ENCODE measurements at places on chromosomes 1 and 21.
A peak's percentile ranks its signal among the peaks of the same experiment; 100 is the strongest.

DNA sequence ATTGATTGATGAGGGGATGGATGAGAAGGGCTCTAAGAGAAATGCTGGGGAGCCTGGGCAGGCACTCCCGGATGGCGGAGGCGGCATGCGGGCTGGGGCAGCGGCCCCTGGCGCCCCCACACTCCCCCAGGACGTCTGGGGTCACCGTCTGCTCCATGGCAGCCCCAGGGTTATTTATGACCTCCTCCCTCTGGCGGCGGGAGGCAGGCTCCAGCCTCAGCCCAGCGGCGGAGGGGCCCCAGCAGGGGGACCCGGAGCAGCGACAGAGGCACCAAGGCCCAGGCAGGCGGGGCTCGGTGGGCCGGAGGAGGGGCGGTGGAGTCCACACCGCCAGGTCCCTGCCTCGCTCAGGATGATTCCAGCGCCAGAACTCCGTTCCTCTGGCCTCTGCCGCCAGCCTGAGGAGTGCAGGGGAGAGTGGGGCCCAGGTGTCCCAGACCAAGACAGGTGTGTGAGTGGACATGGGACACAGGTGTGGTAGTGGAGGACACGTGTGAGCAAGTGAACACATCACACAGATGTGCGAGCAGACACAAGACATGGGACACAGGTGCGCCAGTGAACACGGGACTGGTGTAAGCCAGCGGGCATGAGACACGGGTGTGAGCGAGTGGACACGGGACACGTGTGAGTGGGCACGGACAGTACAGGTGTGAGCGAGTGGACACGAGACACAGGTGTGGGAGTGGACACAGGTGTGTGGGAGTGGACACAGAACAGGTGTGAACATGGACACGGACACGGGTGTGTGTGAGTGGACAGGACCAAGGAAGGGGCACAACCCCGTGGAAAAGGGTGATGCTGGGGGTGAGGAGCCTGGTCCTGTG lies 2.5 kb upstream of the SAMD11 start:
- no peak for DNase-seq

DNA sequence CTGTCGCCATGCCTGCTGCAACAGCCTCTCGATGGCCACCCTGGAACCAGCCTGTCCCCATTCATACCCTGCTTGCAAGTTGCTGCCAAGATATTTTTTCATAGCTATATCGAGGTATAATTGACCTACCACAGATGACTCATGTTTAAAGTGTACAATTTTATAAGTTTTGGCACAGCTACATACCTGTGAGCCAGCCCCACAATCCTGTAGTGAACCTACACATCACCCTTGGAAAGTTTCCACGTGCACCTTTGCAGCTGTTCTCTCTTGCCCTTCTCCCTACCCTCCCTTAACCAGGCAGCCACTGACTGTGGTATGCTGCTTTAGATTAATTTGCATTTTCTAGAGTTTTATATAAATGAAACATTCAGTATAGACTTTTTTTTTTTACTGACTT lies 23.0 kb upstream of the KCNJ6 start:
- DNase-seq = no peak

DNA sequence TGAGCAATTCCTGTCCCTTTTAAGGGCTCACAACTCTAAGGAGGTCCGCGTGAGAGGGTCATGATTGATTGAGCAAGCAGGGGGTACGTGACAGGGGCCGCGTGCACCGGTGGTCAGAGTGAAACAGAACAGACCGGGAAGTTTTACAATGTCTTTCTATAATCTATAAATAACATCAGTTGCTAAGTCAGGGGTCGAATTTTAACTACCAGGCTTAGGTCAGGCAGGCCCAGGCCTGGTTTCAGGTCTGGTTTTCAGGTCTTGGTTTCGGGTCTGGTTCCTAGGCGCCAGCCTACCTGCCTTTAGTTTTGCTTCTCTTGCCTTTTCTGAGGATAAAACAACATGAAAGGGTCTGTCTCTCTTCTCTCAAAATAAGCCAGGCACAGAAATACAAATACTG lies 476.0 kb upstream of the CAMK1G start:
- DNase-seq = no peak

- DNase-seq = no peak
Measured at GRCh38 chr1:6911974-6912373, 126.7 kb downstream of the CAMTA1 start.

DNA sequence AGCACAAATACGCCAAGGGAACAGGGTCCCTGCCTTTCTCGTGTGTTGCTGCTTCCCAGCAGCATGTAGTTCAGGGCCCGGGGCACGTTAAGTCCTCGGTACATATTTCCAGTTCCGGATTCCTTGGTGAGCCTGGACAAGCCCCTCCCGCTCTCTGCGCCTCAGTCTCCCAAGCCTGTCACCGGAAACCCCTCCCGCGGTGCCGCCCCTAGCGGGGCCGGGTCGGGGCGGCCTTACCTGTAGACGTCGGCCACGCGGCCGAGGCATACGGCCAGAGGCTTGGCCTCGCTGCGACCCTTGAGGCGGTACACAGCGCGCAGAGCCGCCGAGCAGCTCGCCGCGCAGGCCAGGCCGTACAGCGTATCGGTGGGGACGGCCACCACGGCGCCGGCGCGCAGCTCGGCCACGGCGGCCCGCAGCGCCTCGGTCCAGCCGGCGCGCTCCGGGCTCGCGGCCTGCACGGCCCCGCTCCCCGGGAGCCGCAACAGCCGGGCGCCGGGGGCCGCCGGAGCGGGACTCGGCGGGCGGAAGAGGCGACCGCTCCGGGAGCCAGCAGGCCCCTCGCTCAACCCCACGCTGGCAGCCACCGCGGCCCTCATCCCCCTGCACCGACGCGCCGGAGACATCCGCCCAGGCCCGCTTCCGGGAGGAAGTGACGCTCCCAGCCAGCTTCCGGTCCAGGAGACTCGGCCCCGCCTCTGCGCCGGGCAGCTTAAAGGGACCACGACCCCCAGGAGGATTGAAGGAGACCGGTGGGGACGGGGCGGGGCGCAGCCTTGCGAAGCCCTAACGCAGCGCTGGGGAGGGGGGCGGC lies at the start of the genes C1orf122 and YRDC:
Gene C1orf122 (plus strand): TSS at position 236 of the 814 bp plus-strand sequence. CDS start 615 bp downstream, outside the sequence.
Gene YRDC (minus strand): TSS at position 654 of the 814 bp plus-strand sequence. CDS start 28 bp downstream, at position 626.
- DNase-seq = peak; percentile 95

- DNase-seq = no peak
Measured at GRCh38 chr1:10031461-10031860, 1.3 kb upstream of the UBE4B start.

DNA sequence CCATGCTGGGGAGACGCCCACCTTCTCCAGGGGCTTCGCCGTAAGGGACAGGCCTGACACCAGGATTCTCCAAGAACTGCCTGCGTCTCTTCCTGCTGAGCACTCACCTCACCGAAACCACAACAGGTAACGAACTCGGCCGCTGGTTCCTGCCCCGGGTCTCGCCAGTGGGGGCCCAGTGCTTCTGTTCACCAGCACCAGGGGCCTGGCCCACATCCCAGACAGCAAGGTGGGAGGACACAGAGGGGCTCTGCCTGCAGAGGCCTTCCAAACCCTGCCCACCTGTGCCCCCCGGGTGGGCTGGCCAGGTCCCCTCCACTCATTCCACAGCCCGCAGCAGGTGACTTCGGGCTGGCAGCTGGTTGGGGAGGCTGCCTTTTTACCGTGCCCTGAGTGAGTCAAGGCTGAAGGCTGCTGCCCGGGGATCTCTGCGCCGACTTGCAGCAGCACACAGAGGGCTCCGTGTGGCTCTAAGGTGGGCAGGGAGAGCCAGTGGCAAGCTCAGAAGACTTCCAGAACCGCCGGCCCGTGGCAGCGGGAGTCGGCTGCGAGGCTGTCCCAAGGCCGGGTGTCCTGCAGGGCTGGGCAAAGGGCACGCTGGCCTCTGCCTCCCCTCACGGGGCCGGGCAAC lies 14.7 kb upstream of the COL18A1 start:
- no peak for DNase-seq

- DNase-seq = no peak
Measured at GRCh38 chr1:230850547-230850946, 17.8 kb downstream of the C1orf198 start.

GRCh38 chr1:209389258-209389657 lies 194.3 kb upstream of the CAMK1G start:
- DNase-seq = no peak

GRCh38 chr1:199472018-199472417 lies 555.5 kb upstream of the NR5A2 start:
- DNase-seq = no peak

- DNase-seq = no peak
Measured at GRCh38 chr1:59204001-59204400, 92.9 kb upstream of the FGGY start.

- no peak for DNase-seq
Measured at GRCh38 chr1:66332548-66332901, 201.4 kb upstream of the SGIP1 start.

DNA sequence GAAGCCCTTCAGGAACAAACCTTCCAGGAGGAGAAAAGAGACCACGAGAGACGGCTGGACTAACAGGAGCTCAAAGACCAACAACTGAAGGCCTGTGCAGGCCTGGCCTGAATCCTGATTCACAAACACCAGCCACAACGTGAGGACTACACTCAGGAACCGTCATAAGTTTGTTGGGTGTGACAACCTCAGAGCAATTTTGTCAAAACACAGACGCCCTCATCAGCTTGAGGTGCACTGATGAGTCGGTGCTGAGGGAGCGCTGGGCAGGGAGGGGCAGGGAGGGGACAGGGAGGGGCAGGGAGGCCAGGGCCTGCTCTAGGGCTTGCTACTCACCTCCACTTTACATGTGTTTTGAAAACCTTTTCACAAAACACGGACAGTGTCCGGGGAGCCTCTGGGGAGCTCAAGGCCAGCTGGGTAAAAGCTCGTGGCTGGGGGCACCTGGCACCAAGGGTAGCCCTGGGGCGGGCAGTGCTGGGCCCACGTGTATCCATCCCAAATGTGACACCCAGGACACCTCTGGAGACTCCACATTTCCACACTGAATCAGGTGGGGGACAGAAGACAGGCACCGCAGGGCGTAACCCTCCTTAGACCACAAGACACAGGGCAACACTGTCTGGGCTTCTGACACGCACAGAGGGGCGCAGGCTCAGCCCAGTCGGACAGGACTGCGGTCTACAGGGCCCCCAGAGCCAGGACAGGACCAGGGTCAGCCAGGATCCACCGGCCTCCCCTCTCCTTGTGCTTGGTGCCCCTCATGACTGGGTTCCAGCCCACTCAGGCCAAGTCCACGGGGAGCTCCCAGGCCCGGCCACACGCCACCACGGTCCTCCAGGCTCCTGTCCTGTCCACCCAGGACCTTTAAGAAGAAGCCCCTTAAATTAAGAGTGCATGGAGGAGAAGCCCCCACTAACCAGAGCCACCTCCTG lies 16.5 kb downstream of the LSS start:
- DNase-seq = no peak

- no peak for DNase-seq
Measured at GRCh38 chr1:114700036-114700600, 4.8 kb upstream of the AMPD1 start.

- no peak for DNase-seq
Measured at GRCh38 chr1:19776933-19777332, 22.8 kb downstream of the TMCO4 start.

DNA sequence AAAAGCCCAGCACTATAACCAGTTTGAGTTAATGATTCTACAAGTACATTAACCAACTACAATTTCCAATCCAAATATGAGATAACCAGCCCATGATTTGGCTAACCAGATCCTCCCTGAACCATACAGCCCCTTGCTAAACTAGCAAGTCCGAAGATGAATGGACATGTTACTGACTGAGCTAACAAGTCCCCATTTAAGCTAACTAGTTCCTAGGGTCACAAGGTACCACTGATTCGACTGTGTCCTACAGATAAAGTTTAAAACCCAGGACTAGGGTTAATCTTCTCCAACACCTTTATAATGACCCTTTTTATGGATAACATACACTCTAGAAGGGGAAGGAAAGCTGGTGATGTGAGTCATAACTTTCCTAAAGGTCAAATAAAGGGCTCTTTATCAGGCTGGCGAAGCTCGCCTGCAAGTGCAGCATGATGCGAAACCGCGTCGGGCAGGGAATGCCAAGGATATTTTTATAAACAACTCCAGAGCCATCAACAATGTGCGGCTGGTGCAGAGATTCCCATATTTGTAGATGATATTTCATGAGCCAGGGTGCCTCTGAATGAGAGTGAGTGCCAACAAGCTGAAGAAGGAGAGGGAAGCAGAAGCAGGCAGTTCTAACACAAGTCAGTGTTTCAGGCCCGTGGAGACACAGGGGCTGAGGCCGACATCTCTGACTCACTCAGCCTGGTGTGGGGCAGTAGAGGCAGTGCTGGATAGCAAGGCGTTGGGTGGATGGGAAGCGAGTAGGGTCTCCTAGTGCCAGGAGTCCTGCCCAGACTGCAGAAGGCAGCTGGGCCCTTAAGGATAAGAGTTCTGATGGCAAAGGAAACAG lies 75.6 kb upstream of the ROR1 start:
- DNase-seq = no peak

- no peak for DNase-seq
Measured at GRCh38 chr1:222047366-222047765, 305.5 kb upstream of the DUSP10 start.

- no peak for DNase-seq
Measured at GRCh38 chr21:36246080-36246631, 73.8 kb upstream of the MORC3 start.

DNA sequence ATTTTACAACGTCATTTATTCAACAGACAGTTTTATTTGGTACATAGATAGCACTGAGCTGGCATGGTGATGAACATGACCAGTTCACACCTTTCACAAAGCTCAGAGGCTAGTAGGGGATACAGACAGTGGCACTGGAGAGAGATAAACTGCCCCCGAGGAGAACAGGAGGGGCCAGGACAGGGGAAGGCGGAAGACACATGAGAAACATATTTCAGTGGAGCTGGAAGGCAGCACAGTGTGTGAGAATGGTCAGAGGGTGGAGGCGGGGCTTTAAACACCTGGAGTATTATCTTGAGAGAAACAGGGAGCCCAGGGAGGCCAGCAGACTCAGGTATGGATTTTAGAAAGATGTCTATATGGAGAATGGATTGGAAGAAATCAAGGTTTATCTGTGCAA lies 49.5 kb downstream of the CHML start:
- no peak for DNase-seq

DNA sequence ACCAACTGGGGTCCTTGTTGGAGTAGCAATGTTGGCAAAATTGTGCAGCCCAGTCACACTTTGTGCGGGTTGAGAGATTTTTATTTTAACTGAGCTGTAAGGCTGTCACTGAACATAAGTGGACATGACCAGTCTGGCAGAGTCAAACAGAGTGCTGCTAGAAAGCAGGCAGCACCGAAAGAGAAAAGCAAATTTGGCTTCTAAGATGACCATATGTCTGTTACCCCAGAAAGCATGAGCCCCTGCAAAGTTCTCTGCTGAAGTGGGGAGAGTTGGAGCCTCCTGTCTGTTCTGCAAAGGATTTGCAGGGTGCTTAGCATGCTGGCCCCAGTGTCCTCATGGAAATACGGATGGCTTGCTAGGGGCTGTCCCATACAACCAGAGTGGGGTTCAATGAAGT lies 220.4 kb downstream of the PBX1 start:
- DNase-seq = no peak
